OCI-LY7 (cell line): ENCODE measurements at places on chromosomes 2 and 18.

DNA sequence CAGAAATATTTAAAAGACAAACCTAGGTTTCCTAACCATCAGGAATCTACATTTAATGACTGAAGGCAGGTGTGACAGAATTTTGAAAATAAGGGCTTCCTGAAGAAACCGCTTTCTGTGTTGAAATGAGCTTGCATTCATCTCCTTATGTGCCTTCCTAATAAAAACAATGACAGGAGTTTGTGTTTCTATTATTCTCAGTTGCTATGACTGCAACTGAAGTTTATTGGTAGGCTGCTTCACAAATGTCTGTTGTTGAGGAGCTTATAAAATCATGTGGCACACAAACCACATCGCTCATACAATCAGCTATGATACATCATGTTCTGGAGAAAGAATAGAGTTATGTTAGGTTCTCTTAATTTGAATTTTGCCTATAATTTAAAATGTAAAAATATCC is 362.7 kb upstream of the SLC8A1 start:
- no peak for DNase-seq

DNA sequence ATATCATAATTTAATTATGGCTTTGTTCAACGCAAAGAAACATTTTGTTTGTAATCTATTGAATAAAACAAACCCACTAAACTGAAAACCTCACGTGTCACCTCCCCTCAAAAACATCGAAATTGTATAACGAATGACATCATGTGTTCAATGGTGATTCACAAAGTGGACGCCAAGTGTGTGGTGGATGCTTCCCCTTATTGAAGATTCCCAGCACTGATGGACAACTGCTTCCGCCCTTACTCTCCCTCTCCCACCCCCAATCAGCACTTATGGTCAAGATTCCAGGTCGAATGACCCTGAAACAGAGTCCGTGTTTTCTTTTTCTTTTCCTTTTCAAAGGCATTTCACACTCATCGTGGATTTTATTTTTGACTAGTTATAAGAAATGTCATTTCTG is 383.0 kb upstream of the SMIM21 start:
- no peak for DNase-seq

GRCh38 chr2:184945326-184945725 is 347.0 kb downstream of the ZNF804A start:
- no peak for DNase-seq

GRCh38 chr18:7805880-7806279 is 238.8 kb downstream of the PTPRM start:
- DNase-seq = no peak

- no peak for DNase-seq
These were observed 104.4 kb downstream of the NOL4 start for GRCh38 chr18:34120294-34120693.
